ENCODE measurements at places on chromosomes 3 and 15.

DNA sequence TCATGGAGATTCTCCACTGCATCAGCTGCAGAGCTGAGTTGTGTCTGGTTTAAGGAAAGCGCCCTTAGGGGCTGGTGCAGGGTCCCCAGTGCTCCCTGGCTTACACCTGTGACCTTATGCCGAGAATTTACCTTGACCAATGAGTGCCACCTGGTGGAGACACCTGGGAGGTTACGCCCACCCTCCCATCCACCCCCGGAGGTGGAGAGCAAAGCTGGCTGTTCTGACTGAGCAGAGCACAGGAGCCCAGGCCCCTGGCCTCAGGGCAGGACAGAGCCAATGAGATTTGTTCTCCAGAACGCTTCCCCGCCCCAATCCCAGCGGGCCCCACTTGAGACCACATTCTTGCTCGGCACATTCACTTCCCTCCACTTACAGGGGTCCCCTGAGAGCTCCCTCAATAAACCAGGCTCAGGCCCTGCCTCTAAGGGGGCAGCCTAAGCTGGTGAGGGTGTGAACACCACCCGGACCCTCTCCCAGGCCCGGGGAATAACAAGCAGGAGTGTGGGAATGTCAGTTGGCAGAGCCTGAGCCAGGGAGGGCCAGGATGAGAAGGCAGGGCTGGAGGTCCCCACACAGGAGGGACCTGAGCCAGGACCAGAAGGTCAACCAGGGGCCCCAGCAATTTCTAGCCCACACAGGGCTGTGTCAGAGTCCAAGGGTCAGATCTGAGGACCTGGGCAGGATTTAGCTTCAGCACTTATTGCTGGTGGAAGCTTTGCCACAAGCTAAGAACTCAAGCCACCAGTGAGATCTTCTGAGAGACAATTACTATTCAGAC is 117.1 kb downstream of the TPRA1 start:
- DNase-seq, result no peak

DNA sequence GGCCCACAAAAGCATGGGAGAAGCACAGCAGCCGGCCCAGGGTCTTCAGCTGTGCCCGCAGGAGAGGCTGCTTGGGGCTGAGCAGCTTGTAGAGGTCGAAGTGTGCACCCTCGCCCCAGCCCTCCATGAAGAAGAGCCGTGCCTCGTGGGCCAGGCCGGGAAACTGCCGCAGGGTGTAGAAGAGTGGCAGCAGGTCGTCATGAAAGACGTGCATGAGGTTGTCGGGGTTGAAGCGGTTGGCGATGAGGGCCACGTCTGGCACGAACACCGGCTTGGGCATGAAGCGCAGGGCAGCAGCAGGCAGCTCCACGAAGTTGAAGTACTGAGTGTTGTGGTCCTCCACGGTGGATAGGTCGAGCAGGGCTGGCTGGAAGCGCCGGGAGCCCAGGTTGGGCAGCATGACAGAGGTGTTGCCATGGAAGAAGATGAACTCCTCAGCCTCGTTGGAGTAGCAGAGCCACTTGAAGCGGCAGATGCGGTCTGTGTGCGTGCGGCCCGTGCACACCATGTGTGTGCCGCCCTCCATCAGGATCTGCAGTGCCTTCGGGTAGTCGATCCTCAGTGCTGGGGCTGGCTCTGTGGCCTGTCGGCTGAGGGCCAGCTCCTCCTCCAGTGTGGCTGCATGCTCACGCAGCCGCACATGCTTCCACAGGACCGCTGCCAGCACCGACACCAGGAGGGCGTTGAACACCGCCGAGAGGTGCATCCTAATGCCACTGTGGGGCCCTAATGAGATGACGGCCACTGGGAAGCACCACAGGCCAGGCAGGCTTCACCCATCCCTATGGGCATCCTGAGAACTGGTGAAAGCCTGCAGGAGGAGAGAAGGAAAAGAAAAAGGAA is 24.9 kb downstream of the POMGNT2 start:
- DNase-seq, result no peak

- DNase-seq, result no peak
Observed at GRCh38 chr3:179247289-179248015, 3.5 kb downstream of the KCNMB3 start.

DNA sequence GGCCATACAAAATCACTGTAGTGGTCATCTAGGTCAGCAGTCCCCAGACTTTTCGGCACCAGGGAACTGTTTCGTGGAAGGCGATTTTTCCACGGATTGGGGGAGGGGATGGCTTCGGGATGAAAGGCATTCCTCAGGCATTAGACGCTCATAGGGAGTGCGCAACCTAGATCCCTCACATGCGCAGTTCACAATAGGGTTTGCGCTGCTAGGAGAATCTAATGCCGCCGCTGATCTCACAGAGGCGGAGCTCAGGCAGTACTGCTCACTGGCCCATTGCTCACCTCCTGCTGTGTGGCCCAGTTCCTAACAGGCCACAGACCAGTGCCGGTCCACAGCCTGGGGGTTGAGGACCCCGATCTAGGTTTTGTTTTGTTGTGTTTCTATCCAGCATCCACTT is 200.1 kb downstream of the SLC9A9 start:
- no peak for DNase-seq

DNA sequence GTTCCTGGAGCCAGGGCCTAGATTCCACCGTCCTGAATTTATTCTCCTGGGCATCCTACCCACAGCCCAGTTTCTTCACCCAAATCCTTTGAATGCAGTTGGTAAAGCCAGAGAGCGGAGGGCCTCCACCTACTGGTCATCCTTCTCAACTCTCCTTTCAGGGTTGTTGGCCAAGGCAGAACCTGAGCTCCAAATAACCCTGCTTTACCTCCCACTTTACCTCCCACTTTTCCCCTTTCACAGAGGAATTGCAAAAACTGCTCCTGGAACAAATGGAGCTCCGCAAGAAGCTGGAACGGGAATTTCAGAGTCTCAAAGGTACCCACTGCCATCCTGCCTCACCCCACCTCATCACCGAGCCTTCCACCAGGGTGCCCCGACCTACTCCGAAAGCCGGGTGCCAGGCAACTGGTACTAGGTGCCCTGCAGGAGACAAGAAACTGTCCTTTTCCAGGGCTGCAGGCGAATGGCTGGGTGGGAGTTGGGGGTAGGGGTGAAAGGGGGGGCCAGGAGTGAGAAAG is 6.8 kb downstream of the SKOR1 start:
- peak; percentile 30 for DNase-seq

- DNase-seq, result no peak
Observed at GRCh38 chr15:101664303-101664913, 12.2 kb upstream of the TM2D3 start.

DNA sequence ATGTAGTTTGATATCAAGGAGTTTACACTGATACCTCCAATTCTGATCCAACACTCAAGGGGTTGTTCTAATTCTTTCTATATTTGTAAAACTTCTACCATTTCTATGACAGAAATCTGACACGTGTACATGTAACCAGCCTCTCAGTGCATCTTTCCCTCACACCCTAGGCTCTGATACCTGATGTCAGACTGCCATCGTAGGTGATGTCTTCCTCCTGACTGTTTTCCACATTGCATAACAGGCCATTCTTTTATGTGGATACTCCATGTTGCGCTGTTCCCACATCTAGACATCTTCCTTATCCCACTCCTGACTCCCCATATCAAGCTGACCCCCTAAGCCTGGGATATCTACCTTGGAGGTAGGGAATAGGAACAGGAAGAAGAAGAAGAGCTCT is 159.1 kb downstream of the FNDC3B start:
- DNase-seq, result no peak

GRCh38 chr3:47780741-47781684 is 680 bp downstream of the SMARCC1 start:
- peak; percentile 42 for DNase-seq

DNA sequence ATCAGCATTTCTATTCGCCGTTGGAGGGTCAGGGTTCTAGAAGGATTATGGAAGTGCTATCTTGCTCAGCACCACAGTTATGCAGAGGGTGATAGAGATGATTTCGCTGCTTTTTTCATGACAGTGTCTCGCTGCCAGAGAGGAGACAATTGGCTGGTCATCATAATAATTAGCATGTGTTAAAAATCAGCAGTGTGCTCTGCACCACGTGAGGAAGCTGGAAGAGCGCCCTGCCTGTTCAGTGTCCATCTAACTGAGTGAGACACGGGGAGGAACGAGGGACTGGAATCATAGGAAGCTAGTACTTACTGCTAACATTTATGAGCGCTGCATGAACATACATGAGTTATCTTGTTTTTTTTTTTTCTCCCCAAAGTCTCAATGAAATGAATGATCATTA is 116.2 kb upstream of the PLAAT1 start:
- no peak for DNase-seq

GRCh38 chr15:95770196-95770595 is 560.3 kb upstream of the NR2F2 start:
- peak; percentile 65 for DNase-seq

GRCh38 chr3:144636833-144637232 is 665.2 kb downstream of the DIPK2A start:
- DNase-seq, result no peak

DNA sequence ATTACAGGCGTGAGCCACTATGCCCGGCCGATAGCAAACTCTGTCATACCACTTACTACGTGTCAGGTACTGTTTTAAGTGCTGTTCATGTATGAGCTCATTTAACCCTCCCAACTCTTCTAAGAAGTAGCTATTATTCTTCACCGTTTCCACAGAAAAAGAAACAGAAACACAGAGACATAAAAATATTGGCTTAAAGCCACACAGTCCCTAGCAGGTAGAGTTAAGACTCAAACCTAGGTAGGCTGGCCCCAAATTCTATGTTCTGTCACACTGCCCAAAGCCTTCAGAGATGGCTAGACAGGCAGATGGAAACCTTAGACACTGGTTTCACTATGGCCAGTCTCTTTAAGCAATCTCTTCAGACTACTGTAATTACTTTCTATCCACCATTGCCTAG is 149.8 kb upstream of the KCNMB2 start:
- no peak for DNase-seq

DNA sequence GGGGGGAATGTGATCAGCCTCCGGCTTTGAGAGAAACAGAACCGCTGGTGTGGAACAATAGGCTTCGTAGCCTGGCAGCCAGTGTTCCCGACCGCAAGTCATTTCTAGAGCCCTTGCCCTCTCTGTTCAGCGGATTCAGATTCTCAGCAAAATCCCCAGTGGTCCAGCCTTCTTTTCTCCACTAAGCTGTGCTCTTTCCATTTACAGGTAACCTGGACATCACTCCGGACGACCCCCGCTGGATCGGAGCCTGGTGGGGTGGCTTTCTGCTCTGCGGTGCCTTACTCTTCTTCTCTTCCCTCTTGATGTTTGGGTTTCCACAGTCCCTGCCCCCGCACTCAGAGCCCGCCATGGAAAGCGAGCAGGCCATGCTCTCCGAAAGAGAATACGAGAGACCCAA is 250.6 kb downstream of the SLCO3A1 start:
- no peak for DNase-seq

DNA sequence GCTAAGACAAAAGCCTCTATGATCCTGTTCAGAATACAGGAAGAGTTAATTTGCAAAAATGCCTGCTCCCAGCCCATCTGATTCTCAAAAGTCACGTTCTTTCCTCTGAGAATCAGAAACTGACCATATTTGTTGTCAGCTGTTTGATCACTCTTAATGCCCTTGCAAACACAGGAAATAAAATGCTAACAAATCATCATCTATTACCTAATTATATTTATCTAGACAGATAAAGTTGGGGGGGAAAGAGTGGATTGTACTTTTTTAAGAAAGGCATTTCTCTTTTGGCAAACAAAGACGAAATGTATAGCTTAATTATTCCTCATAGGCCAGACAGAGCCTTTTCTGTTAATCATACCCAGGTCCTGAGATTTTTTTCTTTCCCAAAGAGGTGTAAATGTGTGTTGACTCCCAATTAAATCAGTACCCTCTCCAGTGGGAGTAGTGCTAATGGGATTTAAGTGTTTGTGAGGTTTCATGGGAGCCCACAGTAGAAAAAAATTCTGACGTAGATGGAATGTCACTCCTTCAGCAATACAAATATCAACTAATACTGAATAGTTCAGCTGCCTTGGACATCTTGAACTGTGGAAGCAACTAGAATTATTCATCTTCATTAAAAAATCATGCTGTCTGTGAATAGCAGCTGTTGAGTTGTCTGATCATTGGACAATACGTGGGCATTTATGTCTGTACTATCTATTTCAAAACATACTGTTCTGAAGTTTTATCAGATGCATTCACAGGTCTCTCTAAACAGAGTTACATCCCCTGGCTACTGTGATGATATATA is 22.5 kb upstream of the BNIP2 start:
- DNase-seq, result no peak

GRCh38 chr15:42796955-42797782 is 60.2 kb upstream of the CDAN1 start:
- DNase-seq, result peak; percentile 13

GRCh38 chr3:126111126-126111551 is 27.2 kb upstream of the SLC41A3 start:
- DNase-seq, result no peak

- no peak for DNase-seq
Observed at GRCh38 chr15:42691308-42691707, 45.6 kb downstream of the CDAN1 start.

- DNase-seq, result no peak
Observed at GRCh38 chr3:17972959-17973906, 230.8 kb upstream of the TBC1D5 start.

- peak; percentile 51 for DNase-seq
Observed at GRCh38 chr3:132253262-132253878, 63.8 kb upstream of the ACP3 start.

- DNase-seq, result peak; percentile 96
Observed at GRCh38 chr3:54882129-54882833, 45.6 kb downstream of the LRTM1 start.

DNA sequence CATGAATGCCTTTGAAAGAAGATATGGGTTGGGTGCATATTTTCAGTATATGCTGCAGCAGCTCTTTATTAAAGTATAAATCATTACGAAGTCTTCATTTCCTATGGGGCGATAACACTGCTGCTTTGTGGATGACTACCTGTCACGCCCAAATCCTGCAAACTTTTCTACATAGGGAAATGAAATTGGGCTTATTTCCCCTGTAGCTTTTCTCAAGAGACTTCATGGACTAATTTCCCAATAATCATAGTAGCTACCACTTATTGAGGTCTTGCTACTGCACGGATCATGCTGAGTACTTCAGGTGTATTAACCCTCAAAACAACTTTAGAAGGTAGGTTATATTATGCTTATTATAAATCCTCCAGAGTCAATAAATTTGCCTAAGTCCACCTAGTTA is 8.0 kb downstream of the TGFBR2 start:
- DNase-seq, result no peak

- DNase-seq, result no peak
Observed at GRCh38 chr3:42012383-42012934, 50.6 kb upstream of the ULK4 start.

GRCh38 chr15:56098195-56098863 is 104.9 kb upstream of the NEDD4 start:
- DNase-seq, result no peak
